Hematopoietic multipotent progenitor cell treated with erythropoietin and hydrocortisone succinate and interleukin-3 and kit ligand, for 6 days (in vitro differentiated cells): ENCODE measurements at places on chromosomes 3 and 15.

GRCh38 chr3:126908752-126909275, 74.1 kb upstream of the PLXNA1 start:
- DNase-seq = peak; percentile 82

DNA sequence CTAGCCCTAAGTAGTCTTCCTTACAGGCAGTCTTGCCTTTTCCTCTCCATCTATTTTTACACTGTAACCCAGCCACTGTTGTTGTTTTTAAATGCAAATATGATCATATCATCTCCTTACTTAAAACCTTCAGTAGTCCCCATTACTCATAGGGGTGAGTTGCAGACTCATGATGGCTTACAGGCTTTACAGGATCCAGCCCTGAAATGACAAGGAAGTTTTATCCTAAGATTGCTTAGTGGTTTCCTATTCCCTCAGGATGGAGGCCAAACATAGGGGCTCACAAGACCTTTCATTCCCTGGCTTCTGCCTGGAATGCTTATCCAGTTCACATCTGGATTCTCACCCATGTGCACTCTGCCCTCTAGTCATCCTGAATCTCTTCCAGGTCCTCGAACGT, 27.7 kb upstream of the PCOLCE2 start:
- DNase-seq = no peak

DNA sequence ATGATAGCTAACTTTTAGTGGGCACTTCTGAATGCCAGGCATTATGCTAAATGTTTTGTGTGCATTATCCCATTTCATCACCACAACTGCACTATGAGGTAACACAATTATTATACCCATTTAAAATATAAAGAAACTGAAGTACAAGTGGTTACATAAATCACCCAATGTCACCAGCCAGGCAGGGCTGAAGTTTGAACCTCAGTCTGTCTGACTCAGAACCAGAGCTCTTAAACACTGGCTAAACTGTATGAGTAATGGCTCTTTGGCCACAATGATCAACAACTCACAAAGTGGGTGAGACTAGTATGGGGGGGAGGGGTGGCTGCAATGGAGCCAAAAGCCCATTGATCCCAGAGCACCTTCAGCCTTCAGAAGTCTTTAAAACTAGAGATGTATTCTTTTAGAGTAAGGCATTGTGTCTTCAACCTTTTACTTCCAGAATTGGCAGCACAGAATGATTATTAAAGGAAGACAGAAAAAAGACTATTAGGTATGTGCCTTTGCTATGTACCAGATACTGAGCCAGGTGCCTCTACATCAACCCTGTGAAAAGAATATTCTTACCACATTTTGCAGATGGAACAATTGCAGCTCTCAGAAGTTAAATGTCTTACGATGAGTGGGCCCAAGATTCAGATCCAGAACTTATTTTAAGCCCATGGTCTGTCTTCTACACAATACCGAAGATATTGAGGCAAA, 166.9 kb downstream of the UACA start:
- no peak for DNase-seq

- no peak for DNase-seq
These were observed 653.1 kb downstream of the RBMS3 start for GRCh38 chr3:29933802-29934490.

DNA sequence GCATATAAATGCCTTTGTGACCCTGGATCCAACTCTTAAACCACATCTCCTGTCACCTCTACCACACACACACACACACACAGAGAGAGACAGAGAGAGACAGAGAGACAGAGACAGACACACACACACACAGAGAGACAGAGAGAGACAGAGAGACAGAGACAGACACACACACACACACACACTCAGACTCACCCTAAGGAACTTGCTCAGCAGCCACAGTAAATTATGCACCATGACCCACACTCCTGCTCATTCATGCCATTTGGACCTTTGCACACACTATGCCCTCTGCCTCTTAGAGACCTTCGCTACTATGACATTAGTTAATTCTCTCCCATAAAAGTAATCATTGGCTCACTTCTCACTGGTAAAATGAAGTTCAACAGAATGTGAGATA, 275.7 kb downstream of the ADAMTSL3 start:
- DNase-seq = no peak

DNA sequence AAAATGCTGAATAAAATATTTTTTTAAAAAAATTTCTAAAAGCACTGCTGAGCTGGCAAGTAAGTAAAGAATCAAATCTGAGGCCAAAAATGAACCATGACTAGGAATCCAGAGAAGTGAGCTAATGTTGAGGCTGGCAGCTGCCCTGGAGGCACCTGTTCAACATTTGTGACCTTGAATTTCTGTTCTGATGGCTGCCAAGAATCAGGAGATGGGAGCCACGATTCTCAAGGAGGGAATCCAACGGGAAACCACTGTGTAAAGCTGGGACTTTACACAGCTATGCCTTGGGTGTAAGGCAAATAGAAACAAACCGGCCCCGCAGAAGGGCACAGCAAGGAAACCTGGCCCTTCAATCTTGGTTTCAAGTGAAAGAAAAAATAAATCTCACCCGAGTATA, 22.7 kb downstream of the HEG1 start:
- no peak for DNase-seq

DNA sequence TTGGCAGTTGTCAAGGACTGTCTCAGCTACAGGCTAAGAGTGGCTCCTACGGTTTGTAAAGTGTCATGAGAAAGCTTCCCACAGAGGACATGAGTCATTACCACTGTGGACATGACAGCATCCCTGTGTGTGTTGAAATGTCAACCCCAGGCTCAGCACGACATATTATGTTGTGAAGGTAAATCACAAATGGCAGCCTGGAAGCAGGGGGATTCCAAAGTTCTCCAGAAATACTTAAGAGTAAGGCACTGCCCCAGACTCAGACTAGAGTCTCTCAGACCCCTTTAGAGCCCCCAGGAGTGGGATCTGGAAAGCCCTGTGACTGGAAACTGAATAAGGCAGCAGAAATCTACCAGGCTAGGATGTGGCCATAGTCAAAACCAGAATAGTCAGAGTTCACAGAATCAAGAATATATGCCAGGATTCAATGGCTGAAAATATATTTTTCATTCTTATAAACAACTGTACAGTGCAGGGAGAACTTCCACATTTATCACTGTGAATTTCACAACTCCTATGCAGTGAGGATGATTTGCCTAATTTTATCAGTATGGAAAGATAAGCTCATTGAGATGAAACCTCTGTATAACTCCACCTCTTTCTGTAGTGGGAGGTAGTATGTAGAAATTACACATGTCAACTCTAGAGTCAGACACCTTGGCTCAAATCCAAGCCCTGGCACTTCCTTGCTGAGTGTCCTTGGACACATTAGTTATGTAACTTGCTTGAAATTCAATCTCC, 237.1 kb upstream of the CFAP20DC start:
- DNase-seq = peak; percentile 65

DNA sequence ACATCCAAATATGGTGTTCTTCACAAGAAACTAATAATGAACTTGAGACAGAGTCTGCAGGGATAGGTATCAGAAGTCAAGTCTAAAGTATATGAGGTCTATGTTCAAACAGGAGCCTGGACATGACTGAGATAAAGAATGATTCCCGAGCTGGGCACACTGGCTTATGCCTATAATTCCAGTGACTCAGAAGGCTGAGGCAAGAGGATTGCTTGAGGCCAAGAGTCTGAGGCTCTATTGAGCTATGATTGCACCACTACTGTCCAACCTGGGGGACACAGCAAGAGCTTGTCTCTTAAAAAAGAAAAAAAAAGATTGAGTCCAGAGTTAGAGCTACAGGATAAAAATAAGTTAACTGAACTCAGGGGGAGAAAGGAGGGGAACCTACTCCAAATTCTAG, 246.5 kb downstream of the LRRN1 start:
- no peak for DNase-seq
